ENCODE measurements at places on chromosomes 7 and 10.

DNA sequence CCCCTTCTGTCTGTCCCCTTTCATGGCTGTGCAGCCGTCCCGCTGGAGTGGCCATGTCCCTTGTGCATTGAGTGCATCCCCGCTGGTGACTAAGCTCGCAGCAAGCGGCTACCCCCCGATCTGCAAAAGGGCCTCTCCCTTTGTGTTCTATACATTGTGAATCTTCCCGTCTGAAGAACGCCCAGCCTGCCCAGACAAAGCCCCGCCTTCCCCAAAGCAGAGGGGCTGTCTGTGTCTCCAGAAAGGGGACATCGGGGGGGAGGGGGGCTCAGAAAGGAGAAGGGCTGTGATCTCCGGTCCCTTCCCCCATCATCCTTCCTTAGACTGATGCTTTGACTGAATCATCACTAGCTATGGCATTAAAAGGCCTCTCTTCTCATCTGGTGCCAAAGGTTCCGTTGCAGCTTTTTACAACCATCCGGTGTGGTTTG is 11.9 kb downstream of the NPTX2 start:
- DNase-seq: no peak

- no peak for DNase-seq
These were observed 43.4 kb upstream of the PDLIM1 start for GRCh38 chr10:95333997-95334804.

DNA sequence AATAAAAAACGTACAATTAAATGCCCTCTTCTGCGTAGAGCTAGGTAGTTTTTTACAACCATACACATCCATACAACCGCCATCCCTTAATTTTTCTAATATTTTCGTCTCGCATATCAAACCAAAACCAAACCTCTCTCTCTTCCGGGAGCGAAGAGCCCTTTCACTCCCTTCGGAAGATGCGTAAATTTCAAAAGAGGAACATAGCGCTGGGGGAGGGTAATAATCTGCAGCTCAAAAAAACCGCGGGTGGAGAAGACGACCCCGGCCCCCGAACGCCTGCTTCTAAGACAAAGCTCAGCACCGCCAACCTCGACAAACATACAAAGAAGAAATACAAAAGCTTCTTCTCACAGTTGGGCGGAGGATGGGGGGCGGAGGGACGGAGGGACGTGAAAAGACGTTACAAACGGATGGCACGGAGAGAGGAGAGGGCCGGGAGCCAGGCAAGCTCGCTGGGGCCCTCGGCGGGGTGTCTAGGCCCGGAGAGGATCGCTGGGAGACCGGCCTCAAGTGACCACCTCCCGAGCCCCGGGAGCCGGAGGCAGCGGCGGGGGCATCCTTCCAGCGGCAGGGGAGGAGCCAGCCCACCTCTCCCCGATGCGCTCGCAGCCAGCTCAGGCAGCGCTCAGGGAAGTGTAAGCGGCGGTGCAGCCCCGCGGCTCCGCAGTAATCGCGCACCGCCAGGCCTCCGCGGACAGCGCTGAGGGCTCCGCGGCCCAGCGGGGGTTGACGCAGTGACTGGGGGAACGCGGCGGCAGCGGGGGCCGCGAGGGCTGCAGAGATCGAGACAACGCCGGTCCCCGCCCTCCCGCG is 851 bp downstream of the MKRN1 start:
- DNase-seq: peak; percentile 1

DNA sequence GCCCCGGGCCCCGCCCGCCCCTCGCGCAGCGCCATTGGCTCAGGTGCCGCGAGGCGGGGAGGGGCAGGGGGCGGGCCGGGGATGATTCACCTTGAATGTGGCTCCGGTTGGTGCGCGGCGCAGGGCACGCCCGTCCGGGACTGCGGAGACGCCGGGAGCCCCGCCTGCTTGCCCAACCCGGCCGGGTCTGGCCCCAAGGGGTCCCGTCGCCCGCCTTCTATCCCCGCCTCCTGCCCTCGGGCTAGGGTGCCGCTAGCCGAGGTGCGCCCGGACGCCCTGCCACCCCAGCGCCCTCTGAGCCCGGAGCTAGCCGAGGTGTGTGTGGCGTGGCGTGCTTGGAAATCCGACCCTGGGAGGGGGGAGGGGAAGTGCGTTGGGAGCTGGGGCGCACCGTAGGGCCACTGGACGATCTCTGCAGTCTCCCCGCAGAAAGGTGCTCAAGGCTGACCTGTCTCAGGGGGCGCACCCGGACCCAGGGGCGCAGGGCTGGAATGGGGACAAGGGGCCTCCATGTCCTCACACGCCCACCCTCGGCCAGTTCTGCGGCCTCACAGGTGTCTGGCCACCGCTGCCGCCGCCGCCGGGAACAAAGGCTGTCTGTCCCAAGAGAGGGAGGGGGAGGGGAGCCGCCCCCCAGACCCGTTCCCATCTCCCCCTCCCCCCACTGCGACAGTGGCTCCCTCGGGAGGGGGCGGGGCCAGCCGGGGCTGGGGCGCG is 168.9 kb downstream of the NRF1 start:
- peak; percentile 71 for DNase-seq

DNA sequence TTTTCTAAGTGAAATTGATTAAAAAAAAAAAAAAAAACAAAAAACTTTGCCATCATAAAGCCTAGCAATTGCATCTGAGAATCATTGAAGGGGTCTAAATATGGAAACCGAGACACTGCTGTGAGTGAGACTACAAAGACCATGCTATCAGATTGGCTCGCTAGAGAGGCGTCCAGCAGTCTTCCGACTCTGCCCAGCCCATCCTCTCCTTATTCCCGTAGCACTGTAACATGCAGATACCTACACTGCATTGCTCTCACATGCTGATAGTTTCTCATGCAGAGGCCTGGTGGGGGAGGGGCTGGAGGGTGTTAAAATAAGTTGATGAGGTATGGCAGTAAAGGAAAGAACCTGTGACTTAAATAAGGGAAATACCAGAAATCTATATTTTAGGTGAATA is 130.7 kb downstream of the NRF1 start:
- DNase-seq: no peak

DNA sequence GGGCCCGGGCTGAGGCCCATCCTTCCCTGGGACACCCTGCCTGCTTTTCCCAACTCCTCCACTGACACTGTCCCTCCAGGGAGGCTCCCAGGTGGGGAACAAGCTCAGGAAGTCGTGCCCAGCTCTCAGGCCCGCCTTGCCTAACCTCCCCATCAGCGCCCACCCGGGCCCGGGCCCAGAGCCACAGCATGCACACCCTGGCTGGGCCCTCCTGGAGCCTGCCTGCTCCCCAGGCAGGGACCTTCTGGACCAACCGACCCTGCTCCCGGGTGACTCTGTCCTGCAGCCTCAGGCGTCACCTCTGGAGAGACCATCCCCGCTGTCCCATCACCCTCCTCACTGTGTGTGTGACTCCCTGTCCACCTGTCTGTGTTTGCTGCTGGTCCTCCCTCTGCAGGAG is 1.8 kb upstream of the TMEM184A start:
- no peak for DNase-seq

DNA sequence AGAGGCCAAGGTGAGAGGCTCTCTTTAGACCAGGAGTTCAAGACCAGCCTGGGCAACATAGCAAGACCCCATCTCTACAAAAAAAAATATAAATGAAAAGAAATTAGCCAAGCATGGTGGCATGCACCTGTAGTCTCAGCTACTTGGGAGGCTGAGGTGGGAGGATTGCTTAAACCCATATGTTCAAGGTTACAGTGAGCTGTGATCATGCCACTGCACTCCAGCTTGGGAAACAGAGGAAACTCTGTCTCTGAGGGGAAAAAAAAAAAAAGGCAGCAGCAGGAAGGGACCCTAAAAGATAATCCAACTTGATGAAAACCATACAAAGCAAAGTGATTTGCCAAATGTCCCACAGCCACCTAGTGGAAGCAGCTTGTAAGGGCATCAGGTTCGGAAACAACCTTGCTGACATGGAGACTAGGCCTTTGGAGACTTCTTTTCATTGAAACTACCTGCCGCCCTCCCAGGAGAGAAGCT is 15.6 kb upstream of the PBLD start:
- peak; percentile 12 for DNase-seq

DNA sequence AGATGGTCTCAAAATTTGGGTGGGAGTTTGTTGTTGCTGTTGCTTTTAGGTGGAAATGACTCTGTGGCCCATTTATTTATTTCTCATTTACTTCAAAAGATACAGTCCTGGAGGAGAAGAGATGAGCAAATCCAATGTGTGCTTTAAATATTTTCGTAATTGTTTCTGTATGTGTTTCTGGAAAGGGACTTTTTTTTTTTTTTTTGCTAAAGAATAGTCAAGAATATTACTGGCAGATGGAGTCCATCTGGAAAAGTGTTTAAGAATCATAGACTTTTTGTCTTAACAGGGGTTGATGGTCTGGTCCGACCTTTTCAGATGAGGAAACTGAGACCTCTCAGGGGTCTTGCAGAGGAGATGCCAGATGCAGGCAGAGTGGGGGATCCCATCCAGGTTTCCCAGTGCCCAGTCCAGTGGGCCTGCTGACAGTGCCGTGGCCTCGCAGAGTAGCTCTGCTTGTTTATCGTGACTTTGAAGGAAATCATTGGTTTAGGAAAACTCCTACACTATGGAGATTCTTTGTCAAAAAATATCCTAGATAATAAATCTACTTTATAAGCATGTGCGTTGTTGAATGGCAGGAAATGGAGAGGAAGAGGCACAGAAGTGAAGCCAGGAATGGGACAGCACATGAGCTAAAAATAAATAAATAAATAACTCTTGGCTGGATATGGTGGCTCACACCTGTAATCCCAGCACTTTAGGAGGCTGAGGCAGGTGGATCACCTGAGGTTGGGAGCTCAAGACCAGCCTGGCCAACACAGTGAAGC is 164.3 kb upstream of the SVIL start:
- DNase-seq: no peak

DNA sequence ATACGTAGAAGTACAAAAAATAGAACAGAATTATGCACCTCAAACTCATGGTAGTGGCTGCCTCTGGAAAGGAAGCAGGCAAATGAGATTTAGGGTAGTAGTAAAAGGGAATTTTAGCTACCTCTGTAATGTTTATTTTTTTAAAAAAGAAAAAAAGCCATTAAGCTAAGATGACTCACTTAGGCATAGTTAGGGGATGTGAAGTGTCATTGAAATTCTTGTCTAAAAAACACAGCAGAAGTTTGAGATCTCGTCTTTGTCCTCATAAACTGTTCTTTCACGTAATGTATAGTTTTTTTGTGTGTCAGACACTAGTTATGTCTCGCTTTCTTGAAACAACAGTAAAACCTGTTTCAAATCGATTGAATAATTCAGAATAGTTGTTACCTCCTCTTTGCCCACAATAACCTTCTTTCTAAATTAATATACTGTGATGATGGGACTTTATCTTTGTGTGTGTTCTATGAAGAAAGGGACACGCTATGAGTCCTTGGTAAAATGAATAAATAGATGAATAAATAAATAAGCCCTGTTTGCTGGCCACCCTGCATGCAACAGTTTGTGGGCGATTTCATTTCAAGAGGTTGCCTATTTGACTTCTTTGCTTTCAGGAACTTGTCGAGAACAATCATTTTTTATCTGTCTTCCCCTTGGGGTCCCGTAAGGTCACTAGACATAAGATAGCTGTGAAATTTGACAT is 14.5 kb upstream of the FBXW4 start:
- DNase-seq: no peak

DNA sequence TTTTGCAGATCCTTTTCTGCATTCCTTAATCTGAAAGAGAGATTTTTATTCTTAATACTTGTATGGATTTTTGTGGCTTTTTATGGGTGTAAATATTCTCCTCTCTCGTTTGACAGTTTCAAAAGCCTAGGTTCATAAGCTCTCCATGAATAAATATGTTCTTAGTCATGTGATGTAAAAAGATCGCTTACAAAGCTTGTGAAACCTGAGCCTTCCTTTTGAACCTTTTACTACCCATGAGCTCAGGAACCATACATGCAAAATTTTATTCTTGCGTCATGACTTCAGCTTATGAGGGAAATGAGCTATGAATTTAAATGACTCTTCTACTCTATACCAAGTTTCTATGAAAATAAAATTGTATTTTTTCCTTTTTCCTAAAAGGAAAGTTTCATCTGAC is 98.7 kb downstream of the POLL start:
- DNase-seq: no peak

DNA sequence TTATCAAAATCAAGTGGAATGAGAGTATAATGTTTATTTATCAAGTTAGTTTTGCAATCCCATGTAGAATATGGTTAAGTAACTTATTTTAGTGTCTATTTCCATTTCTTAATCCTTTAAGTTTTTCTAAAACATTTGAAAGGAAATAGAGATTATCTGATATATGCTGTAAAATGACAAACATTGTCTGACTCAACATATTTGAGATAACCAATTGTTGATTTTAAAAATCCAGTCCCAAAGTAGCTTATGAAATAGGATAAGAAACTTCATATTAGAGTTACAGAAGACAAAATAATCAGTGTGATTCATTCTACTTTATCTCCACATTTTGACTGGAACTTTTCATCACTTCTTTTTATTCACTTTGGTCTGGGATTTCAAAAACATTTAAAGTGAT is 38.7 kb upstream of the CDK1 start:
- DNase-seq: no peak

- no peak for DNase-seq
These were observed 255.3 kb downstream of the ELFN1 start for GRCh38 chr7:1925349-1925748.

DNA sequence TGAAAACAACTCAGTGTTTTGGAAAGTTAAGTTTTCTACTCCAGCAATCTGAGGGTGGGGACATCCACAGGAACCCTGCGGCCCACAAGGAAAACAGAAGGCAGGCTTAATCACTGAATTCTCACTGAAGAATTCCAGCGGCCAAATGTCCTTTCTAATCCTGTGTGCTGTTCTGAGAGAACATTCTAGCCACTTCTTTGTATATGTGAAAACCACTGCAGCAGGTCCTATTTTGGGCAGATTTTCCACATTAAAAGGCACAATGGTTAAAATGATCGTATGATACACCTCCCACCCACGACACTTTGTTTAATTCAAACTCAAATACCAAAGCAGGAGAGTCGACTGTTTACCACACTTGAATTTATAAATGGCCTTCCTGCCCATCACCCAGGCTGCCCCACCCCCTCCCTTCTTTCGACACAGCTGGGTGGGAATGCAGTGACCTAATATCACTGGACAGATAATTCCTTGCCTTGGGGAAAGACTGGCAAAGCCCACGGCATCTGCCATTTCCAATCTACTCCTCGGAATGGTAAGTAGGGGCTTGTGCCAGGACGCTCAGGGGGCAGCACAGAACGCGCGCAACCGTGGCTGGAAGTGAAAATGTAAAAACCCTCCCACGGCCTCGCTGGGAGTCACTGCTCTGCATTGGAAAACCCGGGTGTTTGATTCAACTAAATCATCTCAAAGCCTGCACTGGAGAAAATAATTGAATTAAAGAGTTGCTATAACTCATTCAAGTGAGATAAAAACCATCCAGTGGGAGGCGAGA is 67.0 kb downstream of the CTBP2 start:
- DNase-seq: no peak
